ENCODE measurements at places on chromosomes 1 and 21.

DNA sequence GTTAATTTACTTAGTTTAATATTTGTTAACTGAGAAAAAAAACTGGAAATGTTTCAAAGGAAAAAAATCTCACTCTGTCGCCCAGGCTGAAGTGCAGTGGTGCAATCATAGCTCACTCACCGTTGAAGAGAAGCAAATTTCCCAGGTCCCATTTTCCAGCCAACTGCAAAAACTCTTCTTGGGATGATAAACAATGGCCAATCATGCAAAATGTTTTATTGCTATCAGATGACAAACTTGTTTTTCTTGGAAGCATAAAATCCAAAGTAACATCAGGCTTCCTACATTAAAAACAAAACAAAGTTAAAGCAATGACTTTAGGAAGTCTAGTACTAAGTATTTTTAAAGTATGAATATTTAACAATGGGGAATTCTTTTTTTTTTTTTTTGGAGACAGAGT lies 84.9 kb downstream of the LYST start:
- no peak for DNase-seq

- no peak for DNase-seq
Measured at GRCh38 chr1:53337499-53337898, 9.6 kb upstream of the LRP8 start.

DNA sequence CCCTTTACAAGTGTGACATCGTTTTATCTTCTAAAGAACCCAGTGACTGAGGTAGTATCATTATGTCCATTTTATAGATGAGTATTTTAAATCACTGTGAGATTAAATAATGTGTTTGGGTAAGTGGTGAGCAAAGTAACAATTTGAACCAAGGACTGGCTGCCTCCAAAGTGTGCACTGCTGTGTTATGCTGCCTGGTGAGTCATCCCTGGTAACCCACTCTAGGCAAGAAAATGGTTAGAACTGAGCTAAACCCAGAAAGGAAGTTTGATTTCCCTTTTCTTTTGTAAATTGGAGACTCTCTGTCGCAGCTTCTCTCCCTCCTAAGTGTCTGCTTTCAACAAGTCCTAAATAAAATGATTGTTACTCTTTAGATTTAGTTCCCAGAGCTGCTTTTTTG lies 342.8 kb upstream of the KAZN start:
- DNase-seq: no peak

DNA sequence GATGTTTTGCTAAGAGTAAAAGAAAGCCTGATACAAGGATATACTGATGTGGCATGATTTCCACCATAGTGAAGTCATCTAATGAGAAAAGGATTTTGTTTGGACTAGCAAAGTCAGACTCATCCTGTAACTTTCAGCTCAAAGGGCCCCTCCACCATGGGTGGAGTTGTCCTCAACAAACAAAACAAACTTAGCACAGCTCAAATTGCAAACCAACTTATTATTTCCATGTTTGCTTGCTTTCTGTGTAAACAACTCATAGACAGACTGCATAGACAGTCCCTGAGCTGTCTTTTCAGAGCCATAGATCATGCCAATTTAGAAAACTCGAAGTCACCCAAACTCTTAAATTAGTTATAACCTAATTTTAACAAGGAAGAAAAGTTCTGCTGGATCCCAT lies 69.4 kb upstream of the VAV3 start:
- DNase-seq: no peak

DNA sequence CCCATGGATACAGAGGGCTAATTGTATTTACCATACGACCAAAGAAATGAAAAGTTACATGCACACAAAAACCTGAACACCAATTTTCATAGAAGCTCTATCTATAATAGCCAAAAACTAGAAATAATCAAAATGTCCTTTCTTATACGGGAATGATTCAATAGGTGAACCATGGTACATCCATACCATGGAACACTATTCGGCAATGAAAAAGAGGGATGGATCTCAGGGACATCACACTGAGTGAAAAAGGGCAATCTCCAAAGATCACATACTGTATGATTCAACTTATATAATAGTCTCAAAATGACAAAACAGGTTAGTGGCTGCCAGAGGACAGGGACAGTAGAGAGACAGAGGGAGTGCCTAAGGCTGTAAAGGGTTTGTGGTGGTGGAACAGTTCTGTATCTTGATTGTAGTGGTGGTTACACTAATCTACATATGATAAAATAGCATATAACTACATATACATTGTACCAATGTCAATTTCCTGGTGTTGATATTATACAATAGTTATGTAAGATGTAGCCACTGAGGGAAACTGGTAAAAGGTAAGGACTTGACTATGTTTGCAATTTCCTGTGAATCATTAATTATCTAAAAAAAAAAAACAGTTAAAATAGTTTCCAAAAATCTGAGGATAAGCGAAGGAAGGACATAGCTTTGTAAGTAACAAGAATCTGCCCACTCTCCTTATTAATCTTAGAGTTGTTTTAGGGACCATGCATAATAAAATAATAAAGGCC lies 3.7 kb downstream of the RSBN1 start:
- no peak for DNase-seq

- DNase-seq: no peak
Measured at GRCh38 chr21:34217263-34217662, 143.9 kb downstream of the MRPS6 start.

- no peak for DNase-seq
Measured at GRCh38 chr1:207202480-207202879, 98.4 kb downstream of the C4BPA start.

GRCh38 chr21:41802684-41803083 lies 35.8 kb upstream of the RIPK4 start:
- DNase-seq: no peak

DNA sequence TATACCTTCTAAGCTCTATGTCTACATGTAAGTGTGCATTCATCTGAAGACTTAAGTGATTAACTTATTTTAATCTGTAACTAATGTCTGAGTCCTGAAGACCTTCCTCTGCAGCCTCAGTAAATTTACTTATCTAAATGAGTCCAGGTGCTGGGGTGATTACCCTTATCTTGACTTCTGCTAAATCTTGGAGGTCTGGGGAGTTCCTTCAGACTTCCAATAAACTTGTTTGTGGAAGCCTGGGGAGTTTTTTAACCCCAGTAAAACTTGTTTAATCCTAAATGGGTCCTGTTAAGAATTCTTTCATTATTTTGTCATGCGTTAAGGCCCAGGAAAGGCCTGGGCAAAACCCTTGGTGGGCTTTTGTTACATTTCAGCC lies 37.0 kb downstream of the RSPH1 start:
- DNase-seq: no peak

GRCh38 chr1:169132512-169133227 lies 26.2 kb downstream of the ATP1B1 start:
- no peak for DNase-seq

- DNase-seq: no peak
Measured at GRCh38 chr1:219963432-219963831, 35.1 kb upstream of the SLC30A10 start.

- no peak for DNase-seq
Measured at GRCh38 chr1:18021242-18021641, 86.4 kb upstream of the IGSF21 start.

DNA sequence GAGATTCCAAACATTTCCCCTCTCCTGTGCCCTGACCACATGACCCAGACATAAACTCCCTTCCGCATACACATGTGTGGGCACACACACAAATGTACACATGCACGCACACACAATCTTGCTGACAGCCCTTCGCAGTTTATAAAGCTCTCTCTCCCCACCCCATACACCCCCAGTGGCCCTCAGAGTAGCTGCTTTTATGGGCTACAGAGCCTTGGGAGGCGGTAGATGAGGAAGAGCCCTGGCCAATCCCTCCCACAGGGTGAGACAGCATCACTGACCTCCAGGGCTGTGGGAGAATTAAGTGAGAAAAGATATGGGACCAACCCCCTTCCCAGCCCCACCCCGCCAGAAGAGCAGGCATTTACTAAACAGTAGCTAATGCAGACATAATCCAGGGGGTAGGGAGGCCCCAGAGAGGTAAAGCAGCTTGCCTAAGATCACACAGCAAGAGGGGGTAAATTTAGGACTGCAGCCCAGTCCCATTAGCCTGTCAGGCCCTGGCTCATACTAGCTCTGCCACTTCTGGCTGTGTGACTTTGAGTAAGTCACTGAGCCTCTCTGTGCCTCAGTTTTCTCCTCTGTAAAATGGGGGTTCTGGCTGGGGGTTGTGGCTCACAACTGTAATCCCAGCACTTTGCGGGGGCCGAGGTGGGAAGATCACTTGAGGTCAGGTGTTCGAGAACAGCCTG lies 5.1 kb downstream of the SDC3 start:
- DNase-seq: no peak

DNA sequence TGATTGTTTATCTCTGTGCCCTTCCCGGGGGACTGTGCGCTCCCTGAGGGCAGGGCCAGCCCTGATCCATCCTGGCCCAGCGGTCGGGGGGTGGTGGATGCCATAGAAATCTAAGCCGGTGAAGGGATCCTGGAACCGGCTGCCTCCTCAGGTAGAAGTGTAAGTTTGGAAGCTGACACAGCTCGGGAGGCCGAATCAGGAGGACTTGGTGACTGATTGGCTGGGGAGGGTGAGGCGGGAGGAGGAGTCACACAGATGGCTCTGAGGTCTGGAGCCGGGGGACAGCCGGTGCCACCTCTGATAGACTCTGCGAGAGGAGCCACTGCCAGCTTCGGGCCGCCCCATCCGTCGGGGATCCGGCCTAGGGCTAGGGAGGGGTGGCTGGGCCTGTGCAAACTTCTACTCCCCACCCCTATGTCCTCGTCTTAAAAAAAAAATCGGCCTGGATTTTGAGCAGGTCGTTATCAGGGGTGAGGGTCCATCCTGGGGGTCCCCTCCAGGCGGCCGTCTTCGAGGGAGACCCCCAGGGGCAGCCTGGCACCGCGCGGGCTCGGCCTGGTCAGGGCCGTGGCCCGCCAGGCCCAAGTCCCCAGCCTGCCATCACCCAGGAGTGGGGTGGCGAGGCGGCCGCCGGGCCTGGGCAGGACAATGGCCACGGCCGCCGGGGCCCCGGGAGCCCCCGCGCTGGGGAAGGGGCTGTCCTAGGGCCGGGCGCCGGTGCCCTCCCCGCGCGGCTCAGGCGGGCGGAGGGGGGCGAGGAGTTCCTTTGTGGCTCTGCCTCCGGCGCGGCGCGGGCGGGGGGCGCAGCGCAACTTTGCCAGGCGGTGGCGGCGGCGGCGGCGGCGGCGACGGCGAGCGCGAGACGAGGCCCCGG lies 708 bp upstream of the ZNF362 start:
- peak; percentile 51 for DNase-seq

DNA sequence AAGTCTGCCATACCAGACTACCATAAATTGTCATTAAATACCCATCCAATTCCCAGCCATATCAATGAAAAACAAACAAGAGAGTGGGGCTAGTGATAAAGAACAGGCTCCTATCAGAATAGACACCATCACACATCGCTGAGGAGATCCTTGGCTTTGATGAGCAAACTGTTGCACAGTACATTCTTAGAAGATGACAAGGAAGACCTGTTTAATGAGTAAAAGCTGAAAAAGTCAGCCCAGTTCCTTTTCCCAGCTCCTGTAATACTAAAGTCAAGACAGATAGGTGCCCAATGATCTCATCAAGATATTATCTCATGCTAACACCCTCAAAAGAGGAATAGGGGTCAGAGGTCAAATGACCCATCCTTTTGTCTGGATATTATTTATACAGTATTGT lies 164.5 kb upstream of the COA6 start:
- no peak for DNase-seq
